ENCODE measurements at places on chromosomes 7 and 10. TPM values are rescaled to one million over a fixed set of nuclear protein-coding genes. Genes with fewer than 3 reads are reported as not detected.

DNA sequence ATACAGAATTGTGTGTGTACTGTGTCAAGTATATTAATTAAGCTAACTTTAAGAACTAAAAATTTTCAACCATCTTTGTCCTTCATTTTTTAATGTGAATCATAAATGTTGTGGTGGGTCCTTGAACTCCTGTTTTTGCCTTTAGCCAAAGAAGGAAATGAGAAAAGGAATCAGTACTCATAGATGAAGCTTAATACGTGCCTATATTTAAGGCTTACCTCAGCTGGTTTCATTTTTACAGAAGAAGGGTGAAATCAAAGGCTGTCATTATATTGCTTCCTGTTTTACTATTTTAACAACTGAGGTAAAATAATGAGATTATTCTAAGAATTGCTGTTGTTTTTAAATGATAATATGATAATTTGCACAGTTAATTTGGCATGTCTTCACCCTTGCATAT is 6.3 kb upstream of the SNX13 start:
- DNase-seq: no peak

DNA sequence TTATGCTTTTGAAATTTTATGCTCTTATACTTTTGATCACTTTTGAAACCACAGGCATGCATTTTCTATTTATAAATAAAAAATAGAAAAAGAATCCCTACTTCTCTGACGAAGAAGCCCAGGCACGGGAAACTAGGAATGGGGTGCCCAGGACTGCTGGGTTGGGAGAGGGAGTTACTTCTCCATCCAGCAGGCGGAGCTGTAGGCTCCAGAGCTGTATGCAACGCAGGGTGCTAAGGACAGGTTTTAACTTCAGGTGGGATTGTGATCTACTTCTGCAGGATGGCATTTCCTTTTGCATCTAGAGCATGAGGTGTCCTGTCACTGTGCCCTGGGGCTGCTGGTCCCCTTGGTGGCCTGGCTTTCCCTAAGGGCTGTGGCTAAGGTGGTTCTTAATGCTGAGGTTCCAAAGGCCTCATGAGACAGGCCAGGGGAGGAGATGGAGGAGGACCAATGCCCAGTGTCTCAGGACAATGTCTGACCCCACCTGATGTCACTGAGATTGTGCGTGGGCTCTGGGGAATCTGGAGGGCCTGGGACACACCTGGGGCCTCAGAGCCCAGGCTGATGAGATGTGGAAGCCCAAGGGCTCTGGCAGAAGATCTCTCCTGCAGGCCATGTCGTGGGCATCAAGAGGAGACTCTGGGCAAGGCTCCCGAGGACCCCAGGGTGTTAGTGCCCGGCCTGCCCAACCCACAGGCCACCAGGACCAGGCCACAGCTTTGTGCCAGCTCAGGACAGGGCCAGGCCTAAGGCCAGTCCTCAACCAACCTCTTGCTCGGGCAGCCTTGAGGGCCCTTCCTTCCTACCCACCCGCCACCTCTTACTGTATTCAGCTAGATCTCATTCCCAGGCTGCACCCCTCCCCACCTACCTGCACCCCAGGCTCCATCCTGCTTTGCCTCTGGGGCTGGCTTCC is 507 bp downstream of the CCDC201 start:
- no peak for DNase-seq

GRCh38 chr10:125700355-125700911 is 17.5 kb upstream of the TEX36 start:
- no peak for DNase-seq

DNA sequence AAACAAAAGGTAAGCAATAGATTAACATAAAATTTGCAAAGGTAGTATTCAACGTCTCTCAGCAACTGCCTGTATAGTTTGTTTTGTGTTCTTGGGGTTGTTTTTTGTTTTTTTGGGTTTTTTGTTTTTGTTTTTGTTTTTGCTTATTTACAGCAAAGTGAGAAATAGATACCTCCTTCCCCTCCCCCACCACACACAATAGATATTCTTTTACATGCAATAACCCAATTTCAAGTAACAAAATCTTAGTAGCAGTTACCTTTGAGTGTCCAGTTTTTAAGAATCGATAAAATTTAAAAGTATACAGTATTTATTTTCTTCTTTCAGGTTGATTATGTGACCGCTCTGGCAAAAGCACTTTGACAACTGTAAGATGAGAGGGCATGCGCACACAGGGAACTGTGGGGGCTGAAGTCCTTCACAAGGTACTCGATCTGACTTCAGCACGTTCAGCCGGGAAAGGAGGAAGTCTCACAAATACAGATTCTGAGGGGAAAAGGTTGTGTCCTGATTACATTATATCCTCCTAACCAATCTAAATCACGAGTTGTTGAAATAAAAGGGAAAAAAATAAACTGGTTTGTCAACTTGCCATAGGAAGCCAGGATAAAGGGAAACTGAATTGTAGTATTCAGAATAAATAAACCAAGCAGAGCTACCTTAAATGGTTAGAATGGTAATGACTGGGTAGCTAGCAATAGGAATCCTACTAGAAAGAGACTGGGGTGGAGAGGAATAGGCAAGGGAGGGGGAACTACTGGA is 47.8 kb downstream of the CPEB3 start:
- peak; percentile 87 for DNase-seq

DPCD gene
- 5.7 TPM for total RNA-seq

DNA sequence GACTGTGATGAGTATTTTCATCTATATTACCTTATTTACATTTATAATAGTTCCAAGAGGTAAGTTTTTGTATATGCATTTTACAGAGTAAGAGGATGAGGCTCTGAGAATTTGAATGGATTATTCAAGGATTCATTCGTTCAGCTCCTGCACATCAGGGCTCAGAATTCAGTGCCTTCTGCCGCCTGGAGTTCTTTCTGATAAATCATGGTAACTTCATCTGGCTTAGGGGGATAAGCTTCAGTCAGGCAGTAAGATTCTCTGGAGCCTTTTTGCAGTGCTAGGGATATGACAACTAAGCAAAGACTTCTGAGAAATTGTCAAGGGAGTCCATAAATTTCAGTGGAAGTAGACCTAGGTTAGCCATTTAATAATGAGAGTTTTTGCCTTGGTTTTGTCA is 668.6 kb downstream of the NRG3 start:
- DNase-seq: no peak

DNA sequence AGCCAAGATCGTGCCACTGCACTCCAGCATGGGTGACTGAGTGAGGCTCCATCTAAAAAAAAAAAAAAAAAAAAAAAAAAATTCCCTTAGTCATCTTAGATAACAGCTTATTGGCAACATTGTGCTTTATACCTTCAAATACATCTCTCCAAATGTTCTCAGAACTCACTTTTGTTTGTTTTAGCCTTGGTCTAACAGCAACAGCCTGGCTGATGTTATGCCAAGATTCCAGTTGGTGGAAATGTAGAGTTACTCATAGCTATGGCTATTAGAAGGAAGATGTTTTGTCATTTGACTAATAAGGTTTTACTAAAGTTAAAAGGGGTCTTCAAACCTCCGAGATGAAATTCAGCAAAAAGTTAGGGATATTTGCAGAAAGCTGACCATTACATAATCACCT is 481.4 kb downstream of the NEBL start:
- no peak for DNase-seq

CDK14 gene
- 48.2 TPM for total RNA-seq
